ENCODE measurements at places on chromosomes 2 and 18.

DNA sequence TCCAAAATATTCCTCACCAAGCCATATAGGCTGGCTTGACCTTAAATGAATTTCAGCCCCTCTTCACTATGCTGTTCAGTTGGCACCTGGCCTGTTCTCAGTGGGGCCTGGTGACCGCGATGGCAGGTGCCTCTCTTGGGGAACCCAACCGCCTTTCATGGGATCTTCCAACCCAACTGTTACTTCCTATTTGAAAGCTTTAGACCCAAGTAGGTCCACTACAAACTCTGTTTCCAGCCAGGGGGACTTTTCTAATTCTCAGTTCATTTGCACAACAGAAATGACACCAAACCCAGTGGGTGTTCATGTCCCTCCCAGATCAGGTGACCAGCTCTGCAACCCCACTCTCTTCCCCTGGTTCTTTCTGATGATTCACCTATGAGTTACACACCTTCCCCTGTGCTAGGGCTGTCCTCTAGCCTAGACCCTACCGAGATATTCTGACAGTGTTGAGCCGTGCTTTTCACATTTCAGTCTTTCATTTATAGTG lies 35.6 kb upstream of the NDUFV2 start:
- DNase-seq, result no peak

GRCh38 chr2:33406622-33407021 lies 69.8 kb upstream of the RASGRP3 start:
- DNase-seq, result no peak

- DNase-seq, result no peak
Observed at GRCh38 chr2:15890124-15890754, 50.1 kb upstream of the MYCN start.

- no peak for DNase-seq
Observed at GRCh38 chr2:73717251-73717606, 19.9 kb downstream of the TPRKB start.

- DNase-seq, result no peak
Observed at GRCh38 chr2:178819992-178820391, 12.8 kb upstream of the TTN start.

DNA sequence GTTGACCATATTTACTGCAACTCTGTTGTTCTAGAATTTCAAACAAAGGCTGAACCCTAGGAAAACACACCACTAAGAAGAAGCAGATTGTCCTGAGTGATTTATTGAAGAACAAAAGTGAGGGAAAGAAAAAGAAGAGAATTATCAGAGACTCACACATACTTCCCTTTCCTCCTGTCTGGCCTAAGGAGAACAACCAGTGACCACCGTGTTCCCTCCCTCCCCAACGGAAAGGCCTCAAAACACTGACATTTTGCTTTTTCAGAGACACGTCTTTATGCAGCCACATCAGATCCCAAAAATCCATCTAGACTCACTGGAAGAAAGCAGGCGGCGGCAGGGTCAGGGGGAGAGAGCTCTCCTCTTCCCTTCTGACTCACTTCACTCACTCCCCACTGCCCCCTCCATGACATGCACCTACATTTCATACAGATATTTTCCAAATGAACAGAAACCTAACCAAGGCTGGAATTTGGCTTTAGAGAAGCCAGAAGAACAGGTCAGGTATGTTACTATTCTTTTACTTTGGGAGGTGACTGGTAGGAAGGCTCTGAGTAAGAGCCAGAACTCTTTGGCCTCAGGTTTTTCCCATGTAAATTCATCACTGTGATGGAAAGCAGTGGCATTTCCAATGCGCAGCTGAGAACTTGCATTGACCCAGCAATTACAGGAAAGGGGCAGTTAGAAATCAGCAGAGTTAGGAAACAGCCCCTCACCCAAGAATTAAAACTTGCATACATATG lies 169.9 kb downstream of the BCL11A start:
- no peak for DNase-seq

DNA sequence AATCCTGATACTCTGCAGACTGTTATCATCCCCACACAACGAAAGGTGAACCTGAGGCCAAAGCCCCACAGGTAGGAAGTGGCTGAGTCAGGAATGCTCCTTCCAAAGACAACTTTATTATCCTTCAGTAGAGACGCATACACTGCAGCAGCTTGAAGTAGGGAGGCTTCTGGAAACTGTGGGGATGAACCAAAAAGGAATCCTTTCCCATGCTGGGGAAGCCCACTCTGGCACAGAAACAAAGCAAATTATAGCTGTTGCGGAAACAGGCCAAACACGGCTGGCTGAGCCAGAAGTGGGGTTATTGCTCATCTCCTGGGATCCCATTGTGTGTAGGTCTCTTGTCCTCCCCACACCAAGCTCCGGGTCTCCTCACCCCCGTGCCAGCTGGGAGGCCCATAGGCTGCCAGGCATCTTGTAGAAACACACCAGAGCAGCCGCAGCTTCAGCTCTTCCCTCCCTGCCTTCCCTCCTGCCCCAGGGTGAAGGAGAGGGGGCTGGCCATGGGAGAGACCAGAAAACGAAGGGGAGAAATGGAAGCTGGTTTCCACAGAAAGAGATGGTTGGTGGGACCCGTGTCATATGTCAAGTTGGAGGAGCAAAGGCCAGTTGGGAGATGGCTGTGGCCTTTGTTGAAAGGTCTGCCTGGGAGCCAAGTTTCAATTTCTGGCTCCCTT lies 176.9 kb upstream of the NABP1 start:
- DNase-seq, result no peak
